IPS-NIHi11 (cell line): ENCODE measurements at places on chromosomes 12 and 14.

- DNase-seq, result no peak
These were observed 330.5 kb upstream of the LRIG3 start for GRCh38 chr12:59250766-59251165.

- DNase-seq, result no peak
These were observed 240.7 kb upstream of the PLEKHG7 start for GRCh38 chr12:92462049-92462448.

GRCh38 chr12:13956060-13956590, 25.3 kb downstream of the GRIN2B start:
- no peak for DNase-seq

GRCh38 chr14:89787525-89787924, 167.0 kb downstream of the EFCAB11 start:
- DNase-seq, result no peak

- DNase-seq, result no peak
These were observed 87.9 kb upstream of the AVPR1A start for GRCh38 chr12:63238892-63239291.
